Ascending aorta (tissue), 2 donors: ENCODE measurements at places on chromosomes 6 and 20. TPM values are rescaled to one million over a fixed set of nuclear protein-coding genes. Genes with fewer than 3 reads are reported as not detected.

GRCh38 chr6:44497807-44498206 is 110.3 kb downstream of the CDC5L start:
- no peaks in the 10 kb centered on the region for H3K27me3 ChIP-seq
- H3K27ac ChIP-seq = no peak overlapping the region
- DNase-seq = no peak
- H3K36me3 ChIP-seq = no peaks in the 10 kb centered on the region

DNA sequence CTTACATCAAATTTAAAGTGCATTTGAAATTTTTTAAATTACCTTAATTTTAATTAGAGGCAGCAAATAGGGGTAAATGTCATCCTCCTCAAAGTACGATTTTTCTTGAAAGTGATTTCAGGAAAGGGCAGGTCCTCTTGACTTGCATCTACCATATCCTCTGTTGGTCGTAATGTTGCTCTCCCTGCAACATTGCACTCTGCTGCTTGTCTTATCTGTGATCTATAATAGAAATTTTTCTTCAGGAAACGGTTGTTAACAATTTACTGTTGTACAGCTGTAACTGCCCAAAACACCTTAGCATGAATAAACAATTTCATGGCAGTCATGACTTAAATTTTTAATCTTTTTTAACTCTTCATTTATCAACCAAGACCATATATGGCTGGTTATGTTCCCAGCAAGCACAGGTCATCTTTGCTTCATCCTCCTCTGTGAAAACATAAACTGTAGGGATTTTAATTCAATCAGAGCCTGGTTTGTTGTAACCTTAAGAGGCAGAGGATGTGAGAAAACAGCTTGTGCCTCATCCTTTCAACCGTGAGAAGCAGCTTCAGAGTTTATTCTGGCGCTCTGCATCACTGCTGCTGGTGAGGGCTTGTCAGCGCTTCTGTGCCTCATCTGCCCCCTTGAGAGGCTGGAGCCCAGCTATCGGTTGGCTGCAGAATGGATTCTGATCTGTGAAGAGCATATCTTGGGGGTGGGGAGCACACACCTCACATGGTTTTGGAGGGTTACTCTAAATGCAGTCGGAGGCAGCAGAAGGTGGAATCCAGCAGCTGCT is 56.0 kb downstream of the CTNNBL1 start:
- DNase-seq = no peak
- no peaks in the 10 kb centered on the region for H3K4me1 ChIP-seq
- peaks cover 48% of the 10 kb centered on the region for H3K36me3 ChIP-seq
- no peaks in the 10 kb centered on the region for H3K27me3 ChIP-seq
- no peak overlapping the region for H3K27ac ChIP-seq

GRCh38 chr20:44296011-44296410 is 15.0 kb downstream of the FITM2 start:
- H3K4me1 ChIP-seq = no peaks in the 10 kb centered on the region
- no peak overlapping the region for H3K27ac ChIP-seq
- no peaks in the 10 kb centered on the region for H3K36me3 ChIP-seq
- no peak overlapping the region for H3K4me3 ChIP-seq
- no peaks in the 10 kb centered on the region for H3K27me3 ChIP-seq

GRCh38 chr6:45818655-45819054 is 197.0 kb downstream of the CLIC5 start:
- DNase-seq = no peak
- no peaks in the 10 kb centered on the region for H3K27me3 ChIP-seq
- H3K4me1 ChIP-seq = no peaks in the 10 kb centered on the region
- no peak overlapping the region for H3K4me3 ChIP-seq
- H3K36me3 ChIP-seq = no peaks in the 10 kb centered on the region

GRCh38 chr20:47610247-47610944 is 108.7 kb downstream of the NCOA3 start:
- no peak overlapping the region for H3K4me3 ChIP-seq
- H3K36me3 ChIP-seq = no peaks in the 10 kb centered on the region
- peak; percentile 33 for DNase-seq
- H3K4me1 ChIP-seq = peaks cover 3% of the 10 kb centered on the region

DNA sequence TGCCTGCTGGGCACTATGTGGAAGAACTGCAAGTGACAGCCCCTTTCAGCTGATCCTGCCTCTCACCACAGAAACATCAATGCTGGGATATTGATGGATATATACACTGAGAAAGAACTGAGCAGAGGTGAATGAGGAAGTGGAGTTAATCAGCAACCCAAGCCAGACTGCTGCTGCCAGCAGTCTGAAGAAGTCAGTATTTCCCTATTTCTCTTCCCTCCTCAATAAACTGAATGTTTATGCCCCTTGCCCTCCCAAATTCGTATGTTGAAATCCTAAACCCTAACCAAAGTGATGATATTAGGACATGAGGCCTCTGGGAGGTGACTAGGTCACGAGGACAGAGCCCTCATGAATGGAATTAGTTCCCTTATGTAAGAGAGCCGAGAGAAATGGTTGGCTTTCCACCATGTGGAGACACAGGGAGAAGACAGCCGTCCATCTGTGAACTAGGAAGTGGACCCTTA is 76.3 kb downstream of the CDK19 start:
- H3K36me3 ChIP-seq = peaks cover 21% of the 10 kb centered on the region
- no peak overlapping the region for H3K27ac ChIP-seq
- no peaks in the 10 kb centered on the region for H3K27me3 ChIP-seq
- no peaks in the 10 kb centered on the region for H3K4me1 ChIP-seq

- no peak overlapping the region for H3K27ac ChIP-seq
- DNase-seq = no peak
- no peaks in the 10 kb centered on the region for H3K27me3 ChIP-seq
- H3K4me1 ChIP-seq = peaks cover 4% of the 10 kb centered on the region
Observed at GRCh38 chr6:13678255-13678983, 33.2 kb downstream of the RANBP9 start.

GRCh38 chr6:36912586-36912985 is 26.8 kb downstream of the C6orf89 start:
- H3K36me3 ChIP-seq = peaks cover 44% of the 10 kb centered on the region
- H3K27me3 ChIP-seq = no peaks in the 10 kb centered on the region
- H3K4me1 ChIP-seq = peaks cover 3% of the 10 kb centered on the region
- no peak overlapping the region for H3K4me3 ChIP-seq
- DNase-seq = no peak

DNA sequence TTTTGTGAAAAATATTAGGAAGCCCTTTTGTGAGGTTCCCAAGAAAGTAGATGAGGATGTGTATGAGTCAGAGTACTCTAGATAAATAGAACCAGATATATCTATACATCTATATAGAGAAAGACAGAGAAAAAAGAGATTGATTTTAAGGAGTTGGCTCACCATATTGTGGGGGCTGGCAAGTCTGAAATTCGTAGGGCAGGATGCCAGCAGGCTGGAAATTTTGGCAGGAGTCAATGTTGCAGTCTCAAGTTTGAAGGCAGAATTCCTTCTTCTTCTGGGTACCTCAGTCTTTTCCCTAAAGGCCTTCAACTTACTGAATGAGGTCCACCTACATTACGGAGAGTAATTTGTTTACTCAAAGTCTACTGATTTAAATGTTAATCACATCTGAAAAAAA is 65.3 kb upstream of the SAMD3 start:
- no peaks in the 10 kb centered on the region for H3K27me3 ChIP-seq
- H3K4me3 ChIP-seq = no peak overlapping the region
- no peaks in the 10 kb centered on the region for H3K4me1 ChIP-seq
- no peak overlapping the region for H3K27ac ChIP-seq

DNA sequence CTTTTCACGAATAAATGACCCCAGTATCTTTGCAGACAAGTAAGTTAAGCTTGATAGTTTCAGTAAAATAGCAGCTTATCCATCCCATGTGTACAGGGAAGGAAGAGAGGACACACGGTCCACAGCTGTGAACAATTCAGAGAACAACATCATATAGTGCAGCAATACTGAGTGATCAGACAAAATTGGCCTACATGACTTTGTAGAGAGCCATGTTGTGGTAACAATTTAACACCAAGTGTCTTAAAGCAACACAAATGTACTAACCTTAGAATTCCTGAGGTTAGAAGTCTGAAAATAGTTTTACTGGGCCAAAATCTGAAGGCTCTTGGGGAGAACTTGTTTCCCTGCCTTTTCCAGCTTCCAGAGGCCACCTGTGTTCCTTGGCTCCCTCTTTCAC is 12.5 kb downstream of the FAM184A start:
- H3K4me1 ChIP-seq = no peaks in the 10 kb centered on the region
- no peak for DNase-seq
- no peak overlapping the region for H3K4me3 ChIP-seq

GRCh38 chr6:155738602-155739105 is 283.0 kb upstream of the NOX3 start:
- no peak overlapping the region for H3K4me3 ChIP-seq
- no peak for DNase-seq
- H3K4me1 ChIP-seq = no peaks in the 10 kb centered on the region
- H3K27ac ChIP-seq = no peak overlapping the region

DNA sequence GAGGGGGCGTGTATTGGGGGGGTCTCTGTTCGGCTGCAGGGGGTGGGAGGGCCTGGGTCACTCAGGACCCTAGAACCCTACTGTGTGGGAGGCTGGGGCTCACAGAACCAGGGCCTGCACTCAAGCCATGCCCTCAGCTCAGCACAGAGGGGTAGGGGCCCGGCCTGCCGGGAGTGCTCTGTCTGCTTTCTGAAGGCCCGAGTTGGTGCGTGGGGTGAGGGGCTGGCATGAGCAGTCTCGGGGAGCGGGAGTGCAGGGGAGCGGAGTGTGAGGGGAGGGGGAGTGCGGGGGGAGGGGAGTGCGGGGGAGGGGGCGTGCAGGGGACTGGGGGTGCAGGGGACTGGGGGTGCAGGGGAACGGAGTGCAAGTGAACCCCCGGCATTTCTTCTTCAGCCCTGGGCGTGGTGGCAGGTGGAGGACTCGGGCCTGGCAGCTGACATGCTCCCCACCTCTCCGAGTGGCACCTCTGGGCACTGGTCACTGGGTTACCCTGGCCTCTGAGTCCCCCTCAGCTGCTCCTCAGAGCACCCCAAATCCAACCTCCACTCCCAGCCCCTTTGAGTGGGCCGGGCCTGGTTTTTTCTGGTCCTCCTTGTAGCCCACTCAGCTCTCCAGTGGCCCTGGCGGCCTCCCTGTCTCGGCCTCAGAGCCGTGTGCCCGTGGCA is 1.0 kb downstream of the COL20A1 start:
- peaks cover under 1% of the 10 kb centered on the region for H3K36me3 ChIP-seq
- no peaks in the 10 kb centered on the region for H3K4me1 ChIP-seq
- no peak overlapping the region for H3K4me3 ChIP-seq
- no peak for DNase-seq

- DNase-seq = no peak
- no peak overlapping the region for H3K27ac ChIP-seq
- H3K4me3 ChIP-seq = no peak overlapping the region
- no peaks in the 10 kb centered on the region for H3K27me3 ChIP-seq
Observed at GRCh38 chr20:35641743-35642142, 23.0 kb downstream of the CPNE1 start.

DNA sequence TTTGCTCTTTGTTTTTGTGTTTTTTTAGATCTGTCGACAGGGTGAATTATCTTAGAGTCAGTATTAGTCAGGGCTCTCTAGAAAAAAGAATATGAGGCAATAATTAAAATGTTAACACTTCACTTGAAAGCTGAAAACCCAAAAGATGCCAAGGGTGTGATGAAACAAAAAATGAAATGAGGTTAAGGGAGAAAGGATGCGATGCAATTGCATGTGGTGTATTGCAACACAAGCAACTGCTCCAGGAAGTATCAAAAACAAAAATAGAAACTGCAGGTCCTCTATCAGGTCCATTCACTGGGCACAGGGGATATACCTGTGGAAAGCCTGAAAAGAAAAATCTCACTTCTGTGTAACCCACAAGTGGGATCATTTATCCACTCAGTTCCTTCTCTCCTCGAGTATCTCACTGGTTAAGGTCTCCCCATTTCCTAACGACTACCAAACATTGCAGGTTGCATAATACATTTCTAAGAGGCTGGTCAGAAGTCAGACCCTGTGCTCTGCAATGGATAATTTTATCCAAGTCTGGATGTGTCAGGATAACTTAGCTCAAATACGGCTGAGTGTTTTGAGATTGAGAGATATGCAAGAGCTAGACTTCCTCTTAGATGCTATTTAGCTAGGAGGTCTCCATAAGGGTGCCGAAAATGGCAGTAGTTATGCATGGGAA is 257.7 kb upstream of the GJE1 start:
- no peak for DNase-seq
- no peaks in the 10 kb centered on the region for H3K27me3 ChIP-seq
- no peak overlapping the region for H3K27ac ChIP-seq
- H3K4me1 ChIP-seq = no peaks in the 10 kb centered on the region
- no peak overlapping the region for H3K4me3 ChIP-seq

GRCh38 chr6:25660512-25660911 is 8.5 kb downstream of the SCGN start:
- H3K4me1 ChIP-seq = no peaks in the 10 kb centered on the region
- H3K4me3 ChIP-seq = no peak overlapping the region
- no peaks in the 10 kb centered on the region for H3K36me3 ChIP-seq
- DNase-seq = no peak

GRCh38 chr20:51702556-51702955 is 65.6 kb downstream of the ATP9A start:
- H3K4me3 ChIP-seq = no peak overlapping the region
- peaks cover 5% of the 10 kb centered on the region for H3K36me3 ChIP-seq
- peaks cover under 1% of the 10 kb centered on the region for H3K4me1 ChIP-seq

DNA sequence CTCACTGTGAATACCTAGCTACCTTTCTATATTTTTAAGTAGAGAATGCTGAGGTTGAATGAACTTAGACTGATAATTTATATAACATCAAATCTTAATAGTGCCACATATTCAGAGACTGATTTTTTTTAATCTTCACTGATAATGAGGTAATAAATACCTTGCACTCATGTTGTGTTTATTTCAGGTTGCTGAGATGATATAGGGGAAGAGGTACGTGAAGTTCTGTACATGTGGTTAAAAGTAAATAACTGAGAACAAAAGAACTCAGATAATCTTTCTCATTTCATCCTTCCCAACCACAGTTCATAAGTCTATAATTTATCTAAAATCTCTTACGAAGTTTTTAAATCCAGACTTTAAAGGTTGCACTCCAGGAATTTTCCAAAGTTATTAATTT is 6.4 kb downstream of the NHSL1 start:
- no peak for DNase-seq
- H3K36me3 ChIP-seq = no peaks in the 10 kb centered on the region
- H3K4me1 ChIP-seq = no peaks in the 10 kb centered on the region
- no peaks in the 10 kb centered on the region for H3K27me3 ChIP-seq

GRCh38 chr20:64037498-64038213 is 1.7 kb downstream of the C20orf204 start:
- H3K27me3 ChIP-seq = peaks cover 27% of the 10 kb centered on the region
- peaks cover 14% of the 10 kb centered on the region for H3K36me3 ChIP-seq
- peaks cover 20% of the 10 kb centered on the region for H3K4me1 ChIP-seq
- peak overlapping the region; percentile 56 for H3K4me3 ChIP-seq
- no peak for DNase-seq

Gene TNXB
- 493 TPM for total RNA-seq

Gene PNPLA1
- not detected for total RNA-seq

Gene SPO11
- total RNA-seq = not detected

Gene TRIM40
- not detected for total RNA-seq

Gene OR2H1
- total RNA-seq = not detected
